ENCODE measurements at places on chromosomes 11 and 22.

- no peak for DNase-seq
These were observed 15.4 kb upstream of the PEX26 start for GRCh38 chr22:18062421-18062820.

DNA sequence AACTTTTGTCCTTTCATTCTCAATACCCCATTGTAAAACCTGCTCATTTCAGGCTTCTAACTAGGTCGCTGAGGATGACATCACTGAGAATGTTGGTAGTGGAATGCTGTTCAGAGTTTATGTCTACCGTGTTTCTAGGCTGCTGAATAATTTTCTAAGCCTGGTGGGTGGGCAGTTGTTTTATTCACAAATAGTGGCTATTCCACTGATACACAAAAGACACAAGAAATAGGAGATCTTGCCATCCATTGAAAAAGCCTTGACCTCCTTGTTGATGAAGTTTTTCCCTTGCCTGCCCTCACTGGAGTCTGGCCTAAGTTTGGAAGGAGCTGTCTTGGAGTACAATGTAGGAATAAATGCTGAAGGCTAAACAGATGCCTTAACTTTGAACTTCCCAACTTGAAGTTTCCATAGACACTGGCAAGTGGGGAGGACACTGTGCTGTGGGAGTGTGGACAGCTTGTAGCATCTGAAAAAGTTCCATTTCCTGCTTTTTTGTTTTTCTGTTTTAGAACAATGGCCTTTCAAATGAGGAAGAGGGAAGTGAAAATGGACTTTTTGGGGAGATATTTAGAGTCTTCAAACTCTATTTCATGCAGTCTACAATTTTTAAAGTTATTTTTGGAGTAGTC lies 59.2 kb downstream of the TRIM44 start:
- DNase-seq, result no peak

DNA sequence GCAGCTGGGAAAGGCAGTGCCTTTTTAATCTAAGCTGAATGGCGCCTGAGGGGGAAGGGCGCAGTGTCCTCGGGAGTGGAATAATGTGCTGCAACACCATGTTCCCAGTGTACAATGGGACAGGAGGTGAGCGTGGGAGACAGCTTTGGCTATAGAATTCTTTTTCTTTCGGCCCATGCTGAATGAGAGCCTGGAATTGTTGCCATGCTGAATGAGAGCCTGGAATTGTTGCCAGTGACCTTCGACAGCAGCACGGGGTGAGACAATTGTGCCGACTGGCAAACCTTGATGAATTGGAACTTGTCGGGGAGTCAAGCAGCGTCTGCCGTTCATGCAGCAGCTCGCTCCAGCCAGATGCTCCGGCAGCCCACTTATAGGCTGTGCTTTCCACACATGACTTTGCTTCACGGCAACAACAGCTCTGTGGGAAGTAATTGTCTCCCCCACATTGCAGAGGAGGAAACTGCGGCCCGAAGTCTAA lies 141.4 kb upstream of the E2F8 start:
- DNase-seq, result peak; percentile 35

DNA sequence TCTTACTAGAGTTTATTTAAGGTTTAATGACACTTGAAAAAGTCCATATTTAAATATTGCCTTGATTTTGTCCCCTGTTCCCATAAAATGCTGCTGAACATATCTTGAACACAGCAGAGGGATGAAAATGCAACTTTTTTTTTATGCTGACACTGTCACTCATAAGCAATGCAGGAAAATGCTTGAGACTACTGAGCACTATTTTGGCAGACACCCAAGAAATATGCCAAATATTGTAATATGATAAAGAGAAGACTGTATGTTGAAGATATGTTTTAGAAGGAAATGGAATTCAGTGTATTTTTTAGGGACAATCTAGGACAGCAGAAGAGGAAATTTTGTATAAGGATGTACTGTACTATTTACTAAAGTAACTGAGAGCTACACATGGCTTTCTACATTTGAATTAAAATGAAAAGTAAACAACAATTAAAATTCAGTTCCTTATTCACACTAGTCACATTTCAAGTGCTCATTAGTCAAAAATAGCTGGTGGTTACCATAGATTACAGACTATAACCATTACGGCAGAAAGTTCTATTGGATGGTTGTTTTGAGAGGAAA lies 58.6 kb downstream of the LRRC4C start:
- no peak for DNase-seq

DNA sequence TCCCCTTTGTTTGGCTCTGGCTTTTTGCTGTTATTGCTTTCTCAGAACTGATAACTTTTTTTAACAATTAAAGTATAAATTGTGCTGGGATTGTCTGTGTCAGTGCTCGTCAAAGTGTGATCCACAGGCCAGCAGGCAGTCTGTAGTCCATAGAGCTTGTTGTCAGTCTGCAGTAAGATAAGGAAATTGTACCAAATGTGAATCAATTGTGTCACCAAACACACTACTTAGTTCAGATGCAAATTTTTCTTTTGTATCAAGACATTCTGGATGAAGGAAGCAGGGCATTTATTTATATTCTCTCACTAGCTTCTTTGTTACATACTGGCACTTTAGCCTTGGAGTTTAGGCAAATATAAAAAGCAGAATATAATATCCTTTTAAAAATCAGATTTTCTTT lies 121.0 kb downstream of the WNT11 start:
- DNase-seq, result no peak

DNA sequence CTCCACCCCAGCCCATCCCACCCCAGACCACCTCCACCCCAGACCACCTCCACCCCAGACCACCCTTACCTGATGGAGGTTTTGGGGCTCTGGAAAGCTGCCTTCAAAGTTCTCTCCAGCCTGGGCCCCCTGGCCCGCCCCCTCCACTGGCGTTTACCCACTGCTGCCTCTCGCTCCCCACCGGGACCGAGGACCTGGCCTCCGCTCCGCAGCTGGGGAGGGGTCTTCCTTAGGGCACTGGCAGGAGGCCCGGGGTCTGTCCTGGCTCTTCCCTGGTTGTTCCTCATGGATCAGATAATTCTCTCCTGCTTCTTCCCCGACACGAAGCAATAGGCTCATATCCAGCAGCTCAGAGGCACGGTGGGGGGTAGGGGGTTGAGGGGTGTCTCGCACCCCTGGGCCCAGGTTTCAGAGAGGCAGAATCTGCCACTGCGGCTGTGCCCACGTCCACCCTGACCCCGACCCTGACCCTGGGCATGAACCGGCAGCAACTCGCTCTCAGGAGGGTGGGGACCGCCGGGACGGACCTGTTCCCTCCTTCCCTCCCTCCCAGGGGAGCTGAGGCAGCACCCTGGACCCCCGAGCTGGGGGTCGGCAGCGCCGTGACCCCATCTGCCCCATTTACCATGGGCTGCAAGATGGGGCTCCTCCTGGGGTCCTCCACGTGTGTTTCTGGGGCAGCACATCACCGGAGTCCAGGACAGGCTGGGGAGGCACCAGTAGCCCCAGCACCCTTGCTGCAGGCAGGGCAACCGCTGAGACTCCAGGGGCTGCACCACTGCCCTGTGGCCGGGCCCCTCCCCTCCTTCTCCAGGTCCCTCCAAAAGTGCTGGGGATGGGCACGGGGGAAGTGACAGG lies 12.9 kb downstream of the KRTAP5-5 start:
- DNase-seq, result no peak

- DNase-seq, result peak; percentile 4
These were observed 267.2 kb downstream of the TENM4 start for GRCh38 chr11:79173615-79174014.

DNA sequence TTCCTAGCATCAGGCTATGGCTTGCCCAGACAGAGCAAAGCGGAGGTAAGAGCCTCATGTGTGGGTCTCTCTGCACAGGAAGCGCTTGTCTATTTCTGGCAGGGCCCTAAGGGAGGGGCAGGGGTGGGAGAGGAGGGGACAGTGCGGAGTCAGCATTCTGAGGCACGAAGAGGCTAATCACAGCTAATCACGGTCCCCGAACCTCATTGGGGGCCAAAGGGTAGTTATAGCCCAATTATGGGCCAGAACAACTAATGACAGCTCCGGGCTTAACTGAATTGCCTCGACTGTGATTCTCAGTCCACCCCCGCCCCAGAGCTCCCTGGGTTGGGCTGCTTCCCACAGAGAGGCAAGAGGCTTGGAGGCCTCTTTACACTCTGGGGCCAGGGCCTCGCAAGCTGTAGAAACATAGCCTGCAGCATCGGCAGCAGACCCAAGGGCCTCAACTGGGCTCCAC lies 72.7 kb upstream of the PRDM11 start:
- DNase-seq, result no peak

DNA sequence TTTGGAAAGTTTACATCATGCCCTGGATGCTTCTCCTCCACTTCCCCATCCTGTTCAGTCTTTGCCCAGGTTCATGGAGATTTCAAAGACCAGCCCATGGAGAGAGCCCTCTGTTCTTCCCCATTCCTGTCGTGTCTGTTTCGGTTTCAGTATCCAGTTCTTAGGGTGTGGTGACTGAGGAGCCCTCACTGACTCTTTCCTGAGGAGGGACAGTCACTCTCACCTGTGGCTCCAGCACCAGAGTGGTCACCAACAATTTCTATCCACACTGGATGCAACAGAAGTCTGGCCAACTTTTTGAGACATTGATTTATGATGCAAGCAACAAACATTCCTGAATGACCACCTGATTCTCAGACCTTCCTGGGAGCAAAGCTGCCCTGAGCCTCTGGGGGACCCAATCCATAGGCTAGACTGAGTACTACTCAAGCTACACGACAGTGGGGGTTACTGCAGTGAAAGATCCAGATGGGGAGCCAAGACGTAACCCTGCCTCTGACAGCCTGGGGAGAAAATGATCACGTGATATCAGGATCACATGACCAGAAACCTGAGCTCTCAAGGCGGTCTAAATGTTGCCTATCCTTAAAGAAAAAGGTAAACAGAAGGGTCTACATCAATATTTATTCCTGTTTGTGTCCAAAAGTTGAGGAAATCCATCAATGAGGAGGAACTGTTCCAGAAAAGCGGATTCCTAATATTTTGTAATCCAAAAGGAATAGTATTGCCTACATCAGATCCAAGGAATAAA lies 76.2 kb upstream of the VPREB1 start:
- peak; percentile 85 for DNase-seq

- DNase-seq, result no peak
These were observed 46.0 kb downstream of the CELF1 start for GRCh38 chr11:47506795-47507562.

GRCh38 chr11:2592559-2593392 lies 107.0 kb downstream of the KCNQ1OT1 start:
- DNase-seq, result no peak

DNA sequence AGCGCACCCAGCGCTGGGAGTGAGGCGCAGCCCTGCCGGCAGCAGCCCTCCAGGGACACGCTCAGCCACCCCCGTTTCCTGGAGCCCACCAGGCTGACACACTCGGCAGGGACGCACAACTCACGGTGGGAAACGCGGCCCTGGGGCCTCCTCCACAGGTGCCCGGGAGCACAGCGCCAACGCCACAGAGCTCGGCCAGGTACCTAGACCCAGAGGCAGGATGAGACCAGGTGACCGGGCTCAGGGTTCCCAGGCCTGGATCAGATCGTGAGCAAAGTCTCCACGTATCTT lies 18.0 kb downstream of the TUBGCP6 start:
- no peak for DNase-seq

- no peak for DNase-seq
These were observed 28.8 kb downstream of the CCDC81 start for GRCh38 chr11:86403458-86403857.

- no peak for DNase-seq
These were observed 19.2 kb upstream of the MRGPRX1 start for GRCh38 chr11:18958221-18958910.

- DNase-seq, result no peak
These were observed 33.3 kb upstream of the WNT11 start for GRCh38 chr11:76239483-76240160.

DNA sequence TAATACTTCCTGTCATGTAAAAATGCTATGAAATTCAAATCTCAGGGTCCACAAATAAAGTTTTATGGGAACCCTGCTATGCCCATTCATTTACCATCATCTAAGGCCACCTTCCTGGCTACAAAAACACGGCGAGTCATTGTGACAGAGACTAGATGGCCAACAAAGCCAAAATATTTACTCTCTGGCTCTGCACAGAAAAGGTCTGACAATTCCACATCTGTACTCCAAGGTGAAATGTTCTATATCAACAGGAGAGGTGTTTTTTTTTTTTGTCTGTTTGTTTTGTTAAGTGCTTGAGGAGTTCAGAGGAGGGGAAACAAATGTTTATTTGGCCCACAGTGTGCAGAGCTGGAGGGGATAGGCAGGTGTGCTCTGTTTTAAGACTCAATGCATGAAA lies 18.6 kb upstream of the TMA7B start:
- DNase-seq, result no peak

GRCh38 chr11:114106986-114107385 lies 47.5 kb downstream of the ZBTB16 start:
- DNase-seq, result no peak

DNA sequence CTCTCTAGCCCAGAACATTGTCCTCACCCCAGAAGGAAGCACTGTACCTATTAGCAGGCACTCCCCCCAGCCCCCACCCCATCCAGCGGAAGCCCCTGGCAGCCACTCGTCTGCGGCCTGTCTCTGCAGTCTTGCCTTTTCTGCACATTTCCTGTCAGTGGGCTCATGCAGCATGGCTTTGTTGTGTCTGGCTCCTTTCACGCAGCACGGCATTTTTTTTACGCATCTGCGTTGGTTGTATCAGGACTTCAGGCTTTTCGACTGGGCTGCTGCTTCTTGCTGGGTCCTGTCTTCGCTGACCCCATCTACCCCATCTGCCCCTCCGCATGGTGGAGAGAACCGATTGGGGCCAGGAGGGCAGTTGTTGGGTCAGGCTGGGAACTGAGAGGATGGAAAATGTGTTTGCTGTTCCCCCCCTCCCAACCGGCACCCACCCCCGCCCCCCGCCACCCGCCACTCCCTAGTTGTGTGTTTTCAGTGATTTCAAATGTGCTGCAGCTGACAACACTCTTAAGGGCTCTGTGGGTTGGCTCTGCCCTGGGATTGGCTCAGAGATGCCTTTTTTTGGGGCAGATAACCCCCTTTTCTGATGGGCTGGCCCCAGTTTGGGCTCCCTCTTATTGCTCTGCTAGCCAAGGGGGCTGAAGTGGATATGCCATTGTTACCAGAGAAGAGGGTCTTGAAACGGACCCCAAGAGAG lies 110.0 kb downstream of the KIAA1671 start:
- DNase-seq, result peak; percentile 33

GRCh38 chr22:18063306-18063705 lies 14.5 kb upstream of the PEX26 start:
- no peak for DNase-seq

DNA sequence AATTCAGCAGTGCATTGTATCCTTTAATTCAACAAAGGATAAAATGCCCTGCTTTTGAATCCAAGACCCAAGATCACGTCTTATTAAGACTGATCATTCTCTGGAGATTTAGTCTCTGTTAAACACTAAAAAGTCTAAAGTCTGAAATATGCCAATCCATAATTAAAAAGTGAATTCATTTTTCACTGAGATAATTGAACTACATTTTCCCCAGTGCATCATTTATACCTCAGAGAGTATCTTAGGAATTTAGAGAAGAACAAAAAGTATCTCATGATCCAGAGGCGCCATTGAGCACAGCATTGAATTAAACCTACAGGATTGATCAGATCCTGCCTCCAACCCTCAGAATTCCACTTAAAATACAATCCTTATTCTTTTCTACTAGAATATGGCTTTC lies 5.4 kb downstream of the OR5AP2 start:
- DNase-seq, result no peak

GRCh38 chr11:60394666-60395380 lies 1.4 kb upstream of the MS4A14 start:
- DNase-seq, result no peak
